ENCODE measurements at places on chromosomes 3 and 15. TPM values are rescaled to one million over a fixed set of nuclear protein-coding genes. Genes with fewer than 3 reads are reported as not detected.

GRCh38 chr3:112470788-112471187 lies 28.5 kb downstream of the BTLA start:
- DNase-seq, result no peak

- DNase-seq, result no peak
Measured at GRCh38 chr15:85690561-85691231, 104.0 kb downstream of the KLHL25 start.

DNA sequence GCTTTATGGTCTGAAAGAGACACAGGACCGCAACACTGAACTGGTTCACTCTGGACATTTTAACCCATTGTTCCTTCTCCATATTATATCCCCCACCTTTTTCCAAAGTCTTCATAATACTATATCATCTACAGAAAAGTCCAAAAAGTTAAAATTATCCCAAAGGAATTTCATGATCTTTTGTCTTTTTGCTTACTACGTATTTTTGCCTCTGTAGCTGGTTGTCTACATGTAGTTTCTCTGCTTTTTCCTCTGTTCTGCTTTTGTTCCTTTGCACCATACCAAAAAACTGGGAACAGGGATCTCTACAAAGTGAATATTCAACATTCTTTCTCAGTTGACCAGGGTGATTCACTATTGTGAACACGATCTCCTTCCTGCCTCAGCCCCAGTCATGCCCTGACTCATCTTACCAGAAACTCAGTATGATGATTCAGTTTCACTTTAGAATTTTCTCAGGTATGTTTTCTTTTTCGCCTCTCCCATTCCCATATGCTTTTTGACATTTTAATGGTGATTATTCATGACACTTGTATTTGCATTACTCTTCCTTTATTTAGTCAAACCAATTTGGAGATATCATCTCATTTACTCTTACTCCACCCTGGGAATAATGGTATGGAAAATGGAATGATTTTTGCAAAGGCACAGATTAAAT lies 14.5 kb downstream of the EMC4 start:
- no peak for DNase-seq

DNA sequence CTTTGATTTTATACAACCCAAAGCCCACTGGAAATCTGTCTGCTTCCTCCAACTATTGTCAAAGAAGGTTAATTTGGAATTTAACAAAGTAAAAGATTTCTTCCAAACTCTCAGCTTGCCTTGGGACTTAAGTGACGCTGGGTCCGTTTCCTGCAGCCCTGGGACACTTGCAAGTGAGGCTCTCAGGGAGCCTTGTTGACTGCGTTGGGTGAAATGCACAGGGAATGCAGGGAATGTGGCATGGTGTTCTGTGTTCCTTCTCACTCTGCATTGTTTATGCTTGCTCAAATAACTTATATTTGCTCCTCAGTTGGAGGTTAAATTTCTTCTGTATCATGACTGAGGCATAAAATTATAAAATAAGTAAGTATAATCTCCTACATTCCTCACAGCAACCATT lies 60.9 kb upstream of the TJP1 start:
- no peak for DNase-seq

GRCh38 chr3:139953131-139953910 lies 18.3 kb downstream of the CLSTN2 start:
- no peak for DNase-seq

DNA sequence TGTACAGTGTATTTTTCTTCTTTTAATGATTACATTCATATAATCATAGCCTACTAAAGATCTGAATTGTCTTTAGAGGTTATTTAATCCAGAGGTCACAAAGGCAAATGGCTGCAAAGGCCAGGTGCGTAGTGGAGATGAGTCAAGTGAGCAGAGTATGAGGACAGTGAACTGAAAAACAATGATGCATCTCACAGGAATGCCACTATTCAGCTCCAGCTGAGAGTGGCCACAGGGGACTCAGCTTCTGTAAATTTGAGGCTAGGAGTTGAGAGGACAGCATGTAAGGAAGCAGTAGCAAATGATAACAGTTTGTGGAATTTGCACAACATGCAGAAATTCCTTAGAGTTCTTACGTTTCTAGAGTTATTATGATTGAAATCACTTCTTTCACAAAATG lies 50.4 kb downstream of the COL6A5 start:
- no peak for DNase-seq

DNA sequence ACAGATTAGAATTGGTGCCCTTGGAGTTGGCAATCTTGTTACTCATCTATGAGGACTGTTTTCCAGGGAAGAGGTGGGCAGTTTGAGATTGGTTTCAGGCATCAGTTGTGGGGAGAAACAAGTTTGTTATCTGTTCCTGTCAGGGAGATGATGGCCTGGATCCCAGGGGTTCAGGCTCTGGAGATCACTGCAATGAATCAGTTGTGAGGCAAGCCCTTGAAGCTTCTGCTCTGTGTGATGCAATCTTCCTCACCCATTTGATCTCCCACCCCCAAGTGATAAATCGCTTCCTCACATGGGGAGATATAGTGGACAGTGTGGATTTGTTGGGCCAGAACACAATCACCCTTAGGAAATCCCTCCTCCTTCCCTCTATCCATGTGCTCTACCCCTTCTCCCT lies 276.6 kb upstream of the LRTM1 start:
- DNase-seq, result no peak

GRCh38 chr3:42226470-42227425 lies 39.2 kb downstream of the CCK start:
- DNase-seq, result no peak

DNA sequence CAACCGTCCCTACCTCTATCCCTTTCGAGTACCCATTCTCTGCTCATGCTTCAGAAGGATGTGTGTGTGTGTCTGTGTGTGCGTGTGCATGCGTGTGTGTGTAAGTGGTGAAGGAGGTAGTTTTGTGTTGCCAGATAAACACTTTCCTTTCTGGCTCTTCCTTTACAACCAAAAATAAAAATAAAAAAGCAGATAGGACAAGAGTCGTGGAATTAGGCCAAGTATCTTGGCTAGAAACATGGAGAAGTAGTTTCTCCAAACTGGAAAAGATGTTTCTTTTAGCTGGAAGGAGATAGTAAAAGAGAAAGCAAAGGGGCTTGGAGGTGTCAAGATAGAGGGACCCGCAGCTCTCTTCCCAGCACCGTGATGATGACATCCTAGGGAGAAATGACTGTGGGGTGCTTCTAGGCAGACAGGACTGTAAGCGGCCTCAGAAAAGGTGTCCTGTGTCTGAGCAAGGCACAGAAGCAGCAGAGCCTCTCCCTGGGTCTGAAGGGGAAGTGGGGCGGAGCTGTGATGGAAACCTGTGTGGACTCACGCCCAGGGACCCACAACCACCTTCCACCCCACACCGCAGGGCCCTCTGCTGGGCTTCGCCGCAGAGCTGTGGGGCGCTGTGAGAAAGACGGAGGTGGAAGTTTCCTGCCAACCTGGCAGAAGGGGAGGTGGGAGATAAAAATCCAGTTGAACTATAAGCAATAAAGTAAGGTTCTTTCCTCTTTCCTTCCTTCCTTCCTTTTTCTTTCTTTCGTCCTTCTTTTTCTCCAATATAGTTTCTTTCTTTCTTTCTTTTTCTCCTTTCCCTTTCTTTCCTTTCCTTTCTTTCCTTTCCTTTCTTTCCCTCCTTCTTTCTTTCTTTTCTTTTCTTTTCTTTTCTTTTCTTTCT lies 35.3 kb downstream of the MUC20 start:
- DNase-seq, result no peak

DNA sequence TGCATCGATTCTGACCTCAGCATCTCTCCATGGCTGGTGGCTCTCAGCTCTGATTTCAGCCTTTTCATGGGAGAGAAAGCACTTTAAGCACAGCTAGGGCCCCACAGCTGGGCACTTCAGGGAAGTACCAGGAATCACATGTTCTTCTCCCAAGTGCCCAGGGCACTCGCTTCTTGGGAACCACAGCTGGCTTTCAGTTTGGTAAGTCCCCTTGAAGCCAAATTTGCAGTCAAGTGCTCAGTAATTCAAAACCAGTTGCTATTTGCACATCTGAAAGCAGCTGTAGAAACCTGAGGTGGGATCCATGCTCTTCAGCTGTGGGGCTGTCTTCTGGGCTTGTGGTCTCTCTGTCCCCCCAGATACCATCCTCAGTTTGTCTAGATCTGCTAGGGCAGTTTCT lies 12.8 kb downstream of the GABRA5 start:
- DNase-seq, result no peak

DNA sequence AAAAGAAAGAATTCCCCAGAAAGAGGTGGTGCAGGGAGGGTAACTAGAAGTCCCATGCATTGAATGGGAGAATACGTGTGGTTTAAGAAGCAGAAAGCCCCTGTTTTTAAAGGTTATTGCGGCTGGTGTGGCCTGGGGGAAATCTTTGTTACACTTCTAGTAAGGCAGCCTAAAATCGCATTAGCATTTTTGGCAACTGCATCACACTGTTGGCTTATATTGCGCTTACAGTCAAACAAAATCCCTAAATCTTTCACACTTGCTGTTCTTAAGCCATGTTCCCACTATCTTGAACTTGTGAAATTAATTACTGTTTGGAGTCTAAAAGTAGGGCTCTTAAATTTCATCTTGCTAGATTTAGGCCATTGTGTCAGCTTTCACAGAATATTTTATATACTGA lies 66.0 kb upstream of the GOLIM4 start:
- no peak for DNase-seq

IQCF5 gene
- not detected for total RNA-seq

GABRB3 gene
- total RNA-seq, result 1.6 TPM

GPR160 gene
- total RNA-seq, result 0.54 TPM
